ENCODE measurements at places on chromosomes 2 and 18.

- DNase-seq, result no peak
Observed at GRCh38 chr2:129443235-129443864, 536.1 kb upstream of the RAB6C start.

- DNase-seq, result peak; percentile 3
Observed at GRCh38 chr2:191933307-191934105, 86.6 kb upstream of the CAVIN2 start.

- DNase-seq, result peak; percentile 55
Observed at GRCh38 chr2:1769703-1770422, 25.5 kb upstream of the PXDN start.

GRCh38 chr2:152542995-152543481 is 174.2 kb downstream of the PRPF40A start:
- DNase-seq, result no peak

DNA sequence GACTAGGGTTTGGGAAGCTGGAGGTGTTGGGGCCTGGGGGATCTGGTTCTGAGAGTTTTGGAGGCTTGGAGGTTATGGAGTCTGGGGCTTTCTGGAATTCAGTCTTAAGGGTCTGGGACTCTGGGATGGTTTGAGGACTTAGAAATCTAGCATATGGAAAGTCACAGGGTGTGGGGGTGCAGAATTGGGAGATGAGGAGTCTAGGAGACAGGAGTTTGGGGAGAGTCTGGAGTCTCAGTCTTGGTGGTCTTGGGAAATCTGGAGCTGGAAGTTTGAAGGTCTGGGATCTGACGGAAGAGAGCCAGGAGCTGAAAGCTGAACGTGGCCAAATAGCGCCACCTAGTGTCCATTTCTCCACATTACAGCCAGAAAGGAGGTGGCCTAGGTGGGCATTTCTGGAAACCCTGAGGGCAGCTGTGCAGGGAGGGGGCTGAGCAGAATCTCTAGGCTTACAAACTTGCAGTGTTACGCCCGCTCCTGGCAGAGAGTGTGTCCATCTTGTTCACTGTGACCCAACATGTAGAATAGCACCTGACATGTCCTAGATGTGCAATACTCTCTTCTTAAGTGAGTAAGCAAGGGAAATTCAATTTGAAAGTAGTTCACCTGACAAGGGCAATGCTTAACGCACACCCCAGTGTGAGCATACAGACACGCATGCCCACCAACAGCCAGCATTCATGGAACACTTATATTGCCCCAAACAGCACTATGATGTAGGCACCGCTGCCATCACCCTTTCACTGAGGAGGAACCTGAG is 204.8 kb downstream of the TFCP2L1 start:
- DNase-seq, result peak; percentile 59

- DNase-seq, result no peak
Observed at GRCh38 chr2:144159240-144159639, 360.7 kb downstream of the ZEB2 start.

DNA sequence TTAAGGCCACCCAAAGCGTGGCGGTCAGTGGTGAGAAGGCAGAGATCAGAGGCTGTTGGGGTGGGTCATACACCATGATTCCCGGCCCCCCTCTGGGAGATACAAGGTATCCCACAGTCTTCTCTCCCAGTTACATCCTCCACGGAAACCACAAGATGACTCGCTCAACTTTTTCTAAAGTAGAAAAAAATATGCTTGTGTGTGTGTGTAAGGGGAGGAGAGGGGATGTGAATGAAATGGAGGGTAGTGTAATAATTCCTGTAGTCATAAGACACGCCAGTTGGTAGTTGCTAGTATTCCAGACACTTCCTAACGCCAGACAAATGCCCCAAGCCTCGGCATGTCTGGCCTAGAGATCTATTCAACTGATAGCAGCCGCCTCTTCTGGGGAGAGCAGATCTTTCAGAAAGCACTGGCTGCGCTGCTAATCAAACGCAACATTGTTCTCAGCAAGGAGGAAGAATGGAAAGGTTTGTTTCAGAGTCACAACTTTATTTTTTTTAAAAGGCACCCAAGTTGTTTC is 143.5 kb downstream of the TGIF1 start:
- DNase-seq, result peak; percentile 22

DNA sequence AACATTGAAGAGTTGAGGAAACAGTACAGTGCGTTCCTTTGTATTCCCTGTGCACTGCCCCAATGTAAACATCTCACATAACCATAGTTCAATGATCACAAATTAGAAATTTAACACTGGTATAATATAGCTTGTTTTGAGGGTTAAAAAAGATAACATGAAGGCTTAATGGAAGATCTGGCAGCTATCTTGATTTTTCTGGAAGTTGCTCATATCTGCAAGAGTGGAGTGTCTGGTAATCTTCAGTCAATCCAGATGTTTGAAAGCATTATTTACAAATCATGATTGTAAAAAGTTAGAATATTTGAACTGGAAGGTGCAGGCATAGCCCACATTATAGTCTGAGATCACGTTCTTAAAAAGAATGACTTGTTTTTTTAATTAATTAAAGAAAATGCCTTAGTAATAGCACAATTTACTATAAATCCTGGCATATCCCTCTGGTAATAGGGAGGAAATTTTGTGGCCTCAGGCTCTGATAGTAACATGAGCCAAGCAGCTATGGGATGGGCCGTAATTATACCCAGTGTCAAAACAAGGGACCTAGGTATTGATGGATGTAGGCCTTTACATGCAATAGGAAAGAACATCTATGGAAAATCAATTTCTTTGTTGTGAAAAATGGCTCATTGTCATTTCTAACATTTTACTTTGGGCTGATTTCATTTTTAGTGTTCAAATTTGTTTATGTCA is 418.0 kb downstream of the THSD7B start:
- no peak for DNase-seq

- no peak for DNase-seq
Observed at GRCh38 chr18:28582724-28583123, 405.8 kb upstream of the CDH2 start.

GRCh38 chr2:62054029-62054791 is 141.7 kb upstream of the B3GNT2 start:
- no peak for DNase-seq

GRCh38 chr18:44518666-44519065 is 162.0 kb upstream of the SETBP1 start:
- DNase-seq, result no peak

GRCh38 chr2:62334440-62335058 is 138.6 kb downstream of the B3GNT2 start:
- DNase-seq, result no peak

DNA sequence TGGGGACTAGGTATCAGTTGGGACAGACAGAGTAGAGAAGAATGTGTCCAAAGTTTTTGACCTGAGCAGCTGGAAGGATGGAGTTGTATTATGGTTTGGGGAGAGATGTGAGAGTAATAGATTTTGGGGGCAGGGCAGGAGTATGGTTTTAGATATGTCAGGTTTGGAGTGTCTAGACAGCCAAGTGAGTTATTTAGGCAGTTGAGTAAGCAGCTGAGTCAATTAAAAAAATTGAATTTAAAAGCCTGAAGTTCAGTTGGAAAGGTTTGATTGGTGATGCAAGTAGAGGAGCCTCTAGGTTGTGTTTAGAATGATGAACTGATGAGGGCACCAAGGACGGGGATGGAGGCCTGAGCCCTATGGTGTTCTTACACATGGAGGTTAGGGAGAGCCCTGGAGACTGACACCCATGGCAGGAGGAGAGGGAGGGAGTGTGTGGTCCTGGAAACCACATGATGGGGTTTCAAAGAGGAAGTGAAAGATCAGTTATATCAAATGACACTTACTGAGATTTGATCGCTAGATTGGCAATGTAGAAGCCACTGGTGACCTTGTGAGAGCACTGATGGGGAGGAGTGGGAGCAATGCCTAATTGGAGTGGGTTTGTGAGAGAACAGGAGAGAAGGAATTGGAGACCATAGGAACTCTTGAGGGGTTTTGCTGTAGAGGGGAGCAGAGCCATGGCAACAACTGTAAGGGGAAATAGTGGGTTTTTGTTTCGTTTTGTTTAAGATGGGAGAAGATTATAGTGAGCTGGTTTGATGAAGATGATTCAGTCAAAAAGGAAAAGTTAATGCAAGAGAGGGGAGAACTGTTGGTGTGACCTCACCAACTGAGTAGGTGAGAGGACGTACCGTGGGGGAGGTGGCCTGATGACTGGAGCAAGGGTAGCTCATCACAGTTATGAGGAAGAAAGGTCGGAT is 10.3 kb downstream of the ITGA6 start:
- peak; percentile 58 for DNase-seq

GRCh38 chr18:51999351-51999750 is 340.6 kb upstream of the DCC start:
- DNase-seq, result no peak

GRCh38 chr2:96344011-96344410 is 8.4 kb downstream of the NCAPH start:
- DNase-seq, result peak; percentile 90

DNA sequence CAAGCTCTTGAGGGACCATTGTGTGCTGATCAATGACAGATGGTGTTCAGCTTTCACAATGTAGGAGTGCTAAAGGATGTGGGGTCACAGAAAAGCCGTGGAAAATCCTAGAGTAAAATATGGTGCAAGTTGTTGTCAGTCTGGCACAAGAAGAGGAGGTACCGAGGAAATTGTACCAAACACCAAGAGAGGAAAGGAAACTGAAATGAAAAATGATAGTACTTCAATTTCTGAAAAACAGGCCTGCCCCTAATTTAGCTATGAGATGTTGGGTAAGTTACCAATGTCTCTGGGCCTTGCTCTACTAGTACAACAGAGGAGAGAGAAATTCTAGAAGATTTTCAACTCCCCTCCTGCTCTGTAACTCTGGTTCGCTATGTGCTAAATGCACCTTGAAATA is 78.8 kb upstream of the PELI1 start:
- DNase-seq, result no peak

DNA sequence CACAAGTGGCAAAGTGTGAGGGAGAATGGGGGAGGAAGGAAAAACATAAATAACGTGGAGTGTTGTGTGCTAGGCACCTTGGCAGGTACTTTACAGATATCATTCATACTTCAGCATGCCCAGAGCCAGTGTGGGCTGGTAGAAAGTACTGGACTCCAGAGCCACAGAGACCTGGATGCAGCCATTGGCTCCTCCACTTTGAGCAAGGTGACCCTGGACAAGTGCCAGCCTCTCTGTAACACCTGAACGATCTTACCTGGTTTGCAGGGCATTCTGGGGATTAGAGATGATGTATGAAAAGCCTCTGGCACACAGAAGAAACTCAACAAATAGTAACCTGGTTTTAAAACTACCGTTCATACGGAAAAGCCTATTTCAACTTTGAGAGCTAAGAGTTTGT is 6.3 kb downstream of the LOXHD1 start:
- no peak for DNase-seq

- DNase-seq, result peak; percentile 64
Observed at GRCh38 chr2:231648579-231649174, 56.0 kb downstream of the TEX44 start.

DNA sequence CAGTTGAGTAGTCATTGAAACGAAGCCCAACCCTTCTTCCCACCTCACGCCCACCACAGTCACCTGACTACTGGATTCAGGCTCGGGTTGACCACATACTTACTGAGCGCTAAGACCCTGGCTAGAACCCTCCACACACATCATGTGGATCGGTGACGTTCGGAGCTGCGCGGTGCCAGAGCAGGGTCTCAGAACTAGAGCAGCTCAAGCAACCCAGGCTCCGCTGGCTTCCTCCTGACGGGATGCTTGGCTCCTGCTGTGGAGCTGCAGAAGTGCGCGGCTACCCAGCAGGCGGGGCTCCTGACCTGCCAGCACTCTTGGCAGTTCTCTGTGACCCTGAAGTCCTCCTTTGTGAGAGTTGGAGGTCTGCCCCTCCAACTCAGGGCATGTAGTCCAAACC is 90.6 kb upstream of the MBOAT2 start:
- DNase-seq, result no peak

DNA sequence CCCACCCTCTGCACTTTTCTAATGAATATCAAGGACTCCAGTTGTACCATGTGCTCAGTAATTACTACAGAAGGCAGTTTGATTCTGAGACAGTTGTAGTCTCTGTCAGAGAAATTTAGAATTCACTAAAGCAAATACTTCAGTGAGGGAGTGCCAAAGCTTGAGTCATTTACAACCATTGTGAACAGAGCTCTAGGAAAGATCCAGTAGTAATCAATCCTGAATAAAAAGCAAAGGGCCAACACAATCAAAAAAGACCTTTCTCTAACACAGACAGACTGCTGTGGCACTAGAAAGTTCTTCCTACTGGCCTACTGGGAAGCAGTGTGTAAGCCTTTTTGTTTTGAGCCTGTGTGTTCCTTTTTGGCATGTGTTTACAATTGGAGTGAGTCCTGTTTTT is 135.6 kb upstream of the UNC80 start:
- DNase-seq, result no peak

- DNase-seq, result no peak
Observed at GRCh38 chr2:50225021-50225928, 806.7 kb downstream of the NRXN1 start.

- DNase-seq, result no peak
Observed at GRCh38 chr2:151459358-151459757, 49.7 kb downstream of the RIF1 start.

DNA sequence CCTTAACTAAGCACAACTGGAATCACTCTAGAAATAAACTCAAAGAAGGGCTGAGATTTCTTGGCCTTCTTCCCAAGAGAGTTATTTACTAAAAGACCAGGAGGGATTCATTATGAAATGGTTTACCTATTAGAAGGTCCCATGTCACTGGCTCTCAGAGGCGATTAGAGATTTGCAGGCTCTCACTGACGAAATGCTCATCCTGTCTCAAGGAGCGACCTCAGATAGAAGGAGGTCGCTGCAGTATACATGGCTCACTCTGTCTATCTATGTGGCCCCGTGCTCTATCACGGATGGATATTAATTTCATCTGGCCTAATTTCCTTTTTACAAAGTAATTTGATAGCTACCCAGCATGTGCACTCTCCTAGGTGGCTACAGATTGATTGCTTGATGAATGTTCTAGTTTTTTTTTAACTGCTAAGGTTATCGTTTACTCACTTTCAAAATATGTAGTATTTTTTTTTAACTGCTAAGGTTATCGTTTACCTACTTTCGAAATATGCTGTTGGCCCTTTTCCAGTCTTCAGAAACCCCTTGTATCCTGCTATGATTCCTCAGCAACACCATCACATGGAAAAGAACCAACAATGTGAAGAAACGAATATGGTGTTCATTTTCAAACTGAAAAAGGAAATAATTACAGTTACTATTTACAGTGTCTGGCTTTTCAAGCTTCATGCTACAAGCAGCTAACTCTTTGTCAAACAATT is 9.1 kb downstream of the SMIM21 start:
- no peak for DNase-seq

DNA sequence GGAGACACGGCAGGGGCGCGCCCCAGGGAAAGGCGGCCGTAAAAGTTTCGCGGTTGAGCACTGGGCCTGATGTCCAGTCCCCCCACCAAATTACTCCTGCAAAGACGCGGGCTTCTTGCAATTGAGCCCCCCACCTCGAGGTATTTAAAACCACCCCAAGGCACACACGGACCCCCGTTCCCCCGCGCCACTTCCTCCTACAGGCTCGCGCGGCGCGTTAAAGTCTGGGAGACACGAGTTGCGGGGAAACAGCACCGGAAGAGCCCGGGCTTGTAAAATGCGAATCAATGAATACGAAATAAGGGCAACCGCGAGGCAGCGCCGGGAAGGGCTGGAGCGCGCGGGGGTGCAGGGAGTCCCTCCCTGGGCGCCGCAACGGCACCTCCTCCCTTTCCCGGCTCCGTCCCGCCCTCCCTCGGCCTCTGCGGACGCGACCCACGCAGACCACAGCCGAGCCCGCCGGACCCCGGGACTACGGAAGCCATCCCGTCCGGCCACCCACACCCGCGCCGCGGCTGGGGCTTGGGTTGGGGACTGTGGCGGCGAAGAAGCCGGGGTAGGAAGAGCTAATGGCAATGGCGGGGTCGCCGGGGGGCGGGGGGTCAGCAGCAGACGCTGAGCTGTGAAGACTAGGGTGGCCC is 918 bp upstream of the NETO1 start:
- no peak for DNase-seq

GRCh38 chr2:232097260-232097659 is 135.7 kb downstream of the DIS3L2 start:
- no peak for DNase-seq
